ENCODE measurements at places on chromosomes 11 and 22.

- H3K4me1 ChIP-seq, result peaks cover 38% of the 10 kb centered on the region
- no peak overlapping the region for H3K4me3 ChIP-seq
Observed at GRCh38 chr22:46066691-46067090, 83.6 kb upstream of the PPARA start.

GRCh38 chr11:73664877-73665276, 18.5 kb downstream of the PLEKHB1 start:
- no peaks in the 10 kb centered on the region for H3K27me3 ChIP-seq
- no peaks in the 10 kb centered on the region for H3K36me3 ChIP-seq
- H3K27ac ChIP-seq, result no peak overlapping the region

DNA sequence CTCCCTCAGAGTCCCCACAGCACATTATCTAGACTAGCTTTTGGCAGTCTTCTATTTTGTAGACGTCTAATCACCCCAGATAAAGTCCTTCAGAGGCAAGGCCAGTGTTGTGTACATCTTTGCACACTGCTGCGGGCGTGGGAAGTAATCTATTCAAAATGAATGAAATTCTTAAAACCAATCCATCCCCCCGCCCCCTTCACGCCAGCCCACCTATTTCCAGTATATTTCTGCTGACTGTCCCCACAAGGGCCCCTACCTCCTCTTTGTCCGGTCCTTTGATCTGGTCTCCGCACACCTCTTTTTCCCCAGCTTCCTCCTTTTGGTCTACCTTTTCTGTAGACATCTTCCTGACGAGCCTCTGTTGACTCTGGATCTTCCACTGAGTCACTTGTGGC, 375 bp downstream of the BSCL2 start:
- peaks cover 54% of the 10 kb centered on the region for H3K4me1 ChIP-seq
- H3K36me3 ChIP-seq, result peaks cover 35% of the 10 kb centered on the region
- no peak for DNase-seq
- H3K27me3 ChIP-seq, result no peaks in the 10 kb centered on the region
- peak overlapping the region; percentile 85 for H3K4me3 ChIP-seq
- peak overlapping the region; percentile 74 for H3K27ac ChIP-seq

DNA sequence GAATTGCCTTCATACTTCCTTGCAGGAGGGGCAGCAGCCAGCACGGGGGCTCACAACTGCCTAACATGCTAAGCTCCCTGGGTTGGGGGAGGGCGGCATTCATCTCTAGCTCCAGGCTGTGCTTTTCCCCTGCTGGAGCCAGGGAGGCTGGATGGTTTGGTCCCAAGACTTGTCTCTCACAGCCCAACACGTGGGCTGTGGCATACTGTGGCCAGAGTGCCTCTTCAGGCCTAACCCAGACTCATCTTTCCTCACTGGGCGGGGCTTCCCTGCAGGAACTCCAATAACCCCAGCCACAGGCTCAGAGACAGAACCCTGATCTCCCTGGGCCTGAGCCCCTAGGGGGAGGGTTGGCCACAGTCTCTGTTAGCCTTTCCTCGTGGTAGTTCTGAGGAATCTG, 121.9 kb upstream of the PLET1 start:
- H3K36me3 ChIP-seq, result no peaks in the 10 kb centered on the region
- DNase-seq, result no peak
- H3K4me1 ChIP-seq, result no peaks in the 10 kb centered on the region
- no peak overlapping the region for H3K27ac ChIP-seq
- H3K27me3 ChIP-seq, result no peaks in the 10 kb centered on the region

DNA sequence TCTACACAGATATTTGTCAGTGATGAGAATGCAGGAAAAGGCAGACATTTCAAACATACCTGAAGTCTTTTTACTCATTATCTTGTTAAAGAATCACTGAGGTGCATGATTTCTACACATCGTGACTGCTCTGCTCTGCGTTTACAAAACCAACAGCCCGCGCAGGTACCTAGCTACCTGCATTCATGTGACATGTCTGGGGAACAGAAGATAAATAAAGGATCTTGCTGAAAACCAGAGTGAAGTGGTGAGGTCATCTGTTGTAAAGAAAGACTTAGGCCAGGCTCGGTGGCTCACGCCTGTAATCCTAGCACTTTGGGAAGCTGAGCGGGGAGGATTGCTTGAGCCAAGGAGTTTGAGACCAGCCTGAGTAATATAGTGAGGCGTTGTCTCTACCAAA, 15.7 kb downstream of the ASPHD2 start:
- no peaks in the 10 kb centered on the region for H3K27me3 ChIP-seq
- H3K4me1 ChIP-seq, result no peaks in the 10 kb centered on the region
- no peak overlapping the region for H3K4me3 ChIP-seq
- no peak overlapping the region for H3K27ac ChIP-seq
- H3K36me3 ChIP-seq, result no peaks in the 10 kb centered on the region

- H3K4me1 ChIP-seq, result no peaks in the 10 kb centered on the region
- no peak for DNase-seq
- H3K27ac ChIP-seq, result no peak overlapping the region
- H3K4me3 ChIP-seq, result no peak overlapping the region
- peaks cover 4% of the 10 kb centered on the region for H3K27me3 ChIP-seq
- no peaks in the 10 kb centered on the region for H3K36me3 ChIP-seq
Observed at GRCh38 chr11:35927682-35928081, 16.2 kb upstream of the LDLRAD3 start.

DNA sequence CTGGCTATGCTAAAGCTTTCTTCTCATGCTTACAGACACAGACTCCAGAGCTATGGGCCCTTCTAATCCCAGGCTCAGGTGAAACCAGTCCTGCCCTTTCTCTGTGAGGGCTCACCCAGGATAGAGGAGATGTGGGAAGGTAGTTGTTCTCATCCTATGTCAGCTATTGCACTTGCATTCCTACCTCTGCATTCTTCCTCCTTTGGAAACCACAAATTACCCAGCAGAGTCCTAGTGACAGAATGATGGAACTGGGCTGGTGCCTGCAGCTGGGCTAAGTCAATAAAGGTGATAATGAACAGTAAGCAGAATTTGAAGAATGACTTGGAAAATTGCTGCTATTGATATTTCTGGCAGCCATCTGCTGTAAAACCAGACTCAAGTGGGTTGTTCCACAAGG, 560.0 kb downstream of the TMEM135 start:
- no peaks in the 10 kb centered on the region for H3K4me1 ChIP-seq
- DNase-seq, result no peak
- H3K27me3 ChIP-seq, result no peaks in the 10 kb centered on the region
- no peak overlapping the region for H3K27ac ChIP-seq

- no peaks in the 10 kb centered on the region for H3K4me1 ChIP-seq
- peaks cover 8% of the 10 kb centered on the region for H3K27me3 ChIP-seq
- peak; percentile 19 for DNase-seq
- H3K4me3 ChIP-seq, result no peak overlapping the region
- H3K27ac ChIP-seq, result no peak overlapping the region
Observed at GRCh38 chr11:126561327-126561893, 205.9 kb downstream of the ST3GAL4 start.

DNA sequence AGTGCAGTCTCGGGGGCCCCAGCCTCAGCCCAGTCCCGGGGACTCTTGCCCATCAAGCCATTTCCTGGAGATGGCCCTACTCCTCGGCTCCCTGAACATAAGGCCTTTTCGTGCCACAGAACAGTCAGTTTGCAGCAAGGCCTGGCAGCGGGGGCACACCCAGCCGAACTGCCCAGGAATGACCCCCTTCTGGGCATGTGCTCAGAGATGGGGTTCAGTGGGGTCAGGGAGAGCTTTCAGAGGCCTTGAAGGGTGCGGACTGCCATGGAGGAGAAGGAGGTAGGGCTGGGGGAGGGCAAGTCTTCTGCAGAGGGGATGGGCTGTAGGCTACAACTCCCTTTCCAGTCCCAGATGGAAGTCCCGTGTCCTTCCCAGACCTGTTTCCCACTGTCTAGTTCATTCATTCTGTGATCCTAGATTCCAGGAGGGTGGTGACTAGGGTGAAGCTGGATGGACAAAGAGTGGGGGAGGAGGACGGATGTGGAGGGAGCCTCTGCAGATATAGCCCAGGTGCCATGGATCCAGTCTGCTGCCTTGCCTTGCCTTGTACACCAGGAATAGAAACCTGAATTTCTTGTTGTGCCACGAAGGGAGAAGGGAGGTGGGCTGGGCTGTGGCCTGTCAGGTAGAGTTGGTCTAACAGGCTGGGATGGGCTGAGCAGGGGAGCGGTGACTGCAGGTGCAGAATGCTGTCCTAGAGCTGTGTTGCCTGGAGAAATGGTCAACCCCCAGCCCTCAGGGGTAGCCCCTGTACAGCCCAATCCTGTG, 14.2 kb upstream of the OMP start:
- peaks cover 4% of the 10 kb centered on the region for H3K4me1 ChIP-seq
- no peak overlapping the region for H3K4me3 ChIP-seq
- no peak overlapping the region for H3K27ac ChIP-seq

- H3K27ac ChIP-seq, result no peak overlapping the region
- DNase-seq, result no peak
- no peaks in the 10 kb centered on the region for H3K27me3 ChIP-seq
- H3K4me1 ChIP-seq, result peaks cover 18% of the 10 kb centered on the region
- H3K36me3 ChIP-seq, result no peaks in the 10 kb centered on the region
- peak overlapping the region; percentile 69 for H3K4me3 ChIP-seq
Observed at GRCh38 chr11:47377571-47378009, 757 bp downstream of the SPI1 start.

DNA sequence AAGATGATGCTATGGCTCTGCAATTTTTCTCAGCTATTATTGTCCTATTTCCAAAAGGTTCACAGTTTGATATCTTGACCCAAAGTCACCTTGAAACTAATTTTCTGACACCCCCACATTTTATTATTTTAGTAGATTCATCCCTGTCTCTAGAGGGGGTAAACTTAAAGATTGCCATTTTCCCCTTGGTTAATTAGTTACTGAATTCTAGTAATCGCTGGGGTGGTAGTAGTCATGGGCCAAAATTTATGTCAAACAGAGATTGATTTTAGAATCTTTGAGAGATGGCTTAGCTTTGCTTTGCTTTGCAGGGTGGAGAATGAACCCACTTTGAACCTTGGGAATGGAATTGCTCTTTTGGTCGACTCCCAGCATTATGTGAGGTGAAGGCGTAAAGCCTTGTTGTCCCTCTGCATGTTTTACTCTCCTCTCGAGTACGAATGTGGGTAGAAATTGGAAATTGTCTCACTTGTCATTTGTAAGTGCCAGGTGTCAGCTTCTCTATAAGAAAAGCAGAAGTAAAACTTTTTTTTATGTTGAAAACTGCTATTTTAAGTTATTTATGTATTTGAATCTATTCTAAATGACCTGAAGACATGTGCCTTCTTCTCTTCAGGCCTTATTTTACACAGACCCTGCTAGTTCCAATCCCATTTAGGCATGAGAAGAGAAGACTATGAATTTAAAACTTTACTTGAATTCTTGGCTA, 42.4 kb upstream of the RCE1 start:
- no peaks in the 10 kb centered on the region for H3K27me3 ChIP-seq
- DNase-seq, result no peak
- no peak overlapping the region for H3K27ac ChIP-seq
- no peaks in the 10 kb centered on the region for H3K4me1 ChIP-seq

- H3K36me3 ChIP-seq, result no peaks in the 10 kb centered on the region
- DNase-seq, result no peak
- no peak overlapping the region for H3K27ac ChIP-seq
Observed at GRCh38 chr11:123298488-123299447, 103.7 kb upstream of the CLMP start.

Measured in activated naive CD8-positive, alpha-beta T cell treated with anti-CD3 and anti-CD28 coated beads, Interleukin-2, amount 50 U/mL, for 24 hours (primary cell).